Fibroblast of the aortic adventitia (primary cell): ENCODE measurements at places on chromosomes 4 and X.
A peak's percentile ranks its signal among the peaks of the same experiment; 100 is the strongest.

GRCh38 chr4:168521721-168522120 lies 24.9 kb downstream of the PALLD start:
- no peak for DNase-seq

DNA sequence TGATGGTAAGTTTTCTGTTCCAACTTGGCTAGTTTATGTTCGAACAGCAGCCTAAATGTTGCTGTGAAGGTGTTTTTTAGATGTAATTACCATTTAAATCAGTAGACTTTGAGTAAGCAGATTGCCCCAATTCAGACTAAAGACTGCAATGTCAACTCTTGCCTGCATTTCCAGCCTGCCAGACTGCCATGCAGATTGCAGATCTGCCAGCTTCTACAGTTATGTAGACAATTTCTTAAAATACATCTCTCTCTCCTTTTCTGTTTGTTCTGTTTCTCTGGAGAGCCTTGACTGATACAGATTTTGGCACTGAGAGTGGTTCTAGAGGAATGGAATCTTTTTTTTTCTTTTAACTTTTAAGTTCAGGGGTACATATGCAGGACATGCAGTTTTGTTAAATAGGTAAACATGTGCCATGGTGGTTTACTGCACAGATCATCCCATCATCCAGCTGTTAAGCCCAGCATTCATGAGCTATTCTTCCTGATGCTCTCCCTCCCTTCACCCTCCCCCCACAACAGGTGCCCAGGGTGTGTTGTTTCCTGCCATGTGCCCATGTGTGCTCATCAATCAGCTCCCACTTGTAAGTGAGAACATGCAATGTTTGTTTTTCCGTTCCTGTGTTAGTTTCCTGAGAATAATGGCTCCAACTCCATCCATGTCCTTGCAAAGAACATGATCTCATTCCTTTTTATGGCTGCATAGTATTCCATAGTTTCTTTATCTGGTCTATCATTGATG lies 227.8 kb downstream of the CPE start:
- no peak for DNase-seq

- DNase-seq: no peak
These were observed 35.8 kb downstream of the APLN start for GRCh38 chrX:129618997-129619396.

GRCh38 chr4:1167244-1167949 lies 5.0 kb downstream of the SPON2 start:
- DNase-seq: peak; percentile 69

DNA sequence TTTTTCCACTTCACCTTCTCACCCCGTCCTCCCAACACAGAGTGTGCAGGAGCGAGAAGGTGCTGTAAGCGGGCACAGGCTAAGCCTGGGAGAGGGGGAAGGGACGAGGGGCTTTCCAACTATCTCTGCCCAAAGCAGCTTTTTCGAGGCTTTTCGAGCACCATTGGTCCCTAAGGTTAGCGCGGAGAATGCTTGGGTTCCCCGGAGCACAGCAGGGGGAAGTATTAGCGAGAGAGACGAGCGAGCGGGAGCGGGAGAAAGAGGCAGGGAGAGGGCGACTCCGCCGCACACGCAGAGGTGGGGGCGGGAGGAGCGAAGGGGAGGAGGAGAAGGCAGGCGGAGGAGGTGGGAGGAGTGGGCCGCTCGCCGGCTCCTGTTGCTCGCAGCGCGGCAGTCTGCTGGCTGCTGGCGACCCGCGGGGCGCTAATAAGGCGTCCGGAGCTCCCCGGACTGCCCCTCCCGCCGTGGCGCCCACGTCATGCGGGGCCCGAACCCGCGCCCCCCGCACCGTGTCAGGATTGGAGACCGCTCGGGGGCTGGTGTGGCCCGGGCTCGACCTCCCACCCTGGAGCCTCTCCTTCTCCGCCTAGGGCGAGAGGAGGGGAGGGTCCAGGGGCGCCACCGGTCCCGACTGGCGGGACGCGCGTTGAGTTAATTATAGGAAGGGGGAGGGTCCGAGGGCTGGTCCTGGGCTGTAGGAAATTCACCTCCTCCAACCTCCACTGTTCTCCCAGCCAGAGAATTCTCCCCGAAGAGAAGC lies at the start of gene ADAMTS3:
ADAMTS3 (minus strand) TSS at position 263 of the 760 bp plus-strand sequence. CDS start 459 bp downstream, outside the sequence.
- peak; percentile 40 for DNase-seq

DNA sequence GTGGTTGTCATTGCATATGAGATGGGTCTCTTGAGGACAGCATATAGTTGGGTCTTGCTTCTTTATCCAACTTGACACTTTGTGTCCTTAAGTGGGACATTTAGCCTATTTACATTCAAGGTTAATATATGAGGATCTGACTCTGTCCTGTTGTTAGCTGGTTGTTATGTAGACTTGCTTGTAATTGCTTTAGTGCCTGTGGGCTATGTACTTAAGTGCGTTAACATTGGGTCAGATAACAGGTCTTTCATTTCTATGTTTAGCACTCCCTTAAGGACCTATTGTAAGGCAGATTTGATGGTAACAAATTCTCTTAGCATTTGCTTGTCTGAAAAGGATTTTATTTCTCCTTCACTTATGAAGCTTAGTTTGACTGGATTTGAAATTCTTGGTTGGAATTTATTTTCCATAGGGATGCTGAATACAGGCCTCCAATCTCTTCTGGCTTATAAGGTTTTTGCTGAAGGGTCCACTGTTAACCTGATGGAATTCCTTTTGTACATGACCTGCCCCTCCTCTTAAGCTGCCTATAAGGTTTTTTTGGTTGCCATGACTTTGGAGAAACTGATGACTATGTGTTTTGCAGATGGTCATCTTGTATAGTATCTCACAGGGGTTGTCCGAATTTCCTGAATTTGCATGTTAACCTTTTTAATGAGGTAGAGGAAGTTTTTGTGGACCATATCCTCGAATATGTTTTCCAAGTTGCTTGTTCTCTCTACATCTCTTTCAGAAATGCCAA lies 162.0 kb downstream of the NKX6-1 start:
- no peak for DNase-seq

GRCh38 chr4:103756741-103757140 lies 37.0 kb upstream of the TACR3 start:
- no peak for DNase-seq

- DNase-seq: no peak
These were observed 28.3 kb upstream of the WDR19 start for GRCh38 chr4:39154009-39154408.

DNA sequence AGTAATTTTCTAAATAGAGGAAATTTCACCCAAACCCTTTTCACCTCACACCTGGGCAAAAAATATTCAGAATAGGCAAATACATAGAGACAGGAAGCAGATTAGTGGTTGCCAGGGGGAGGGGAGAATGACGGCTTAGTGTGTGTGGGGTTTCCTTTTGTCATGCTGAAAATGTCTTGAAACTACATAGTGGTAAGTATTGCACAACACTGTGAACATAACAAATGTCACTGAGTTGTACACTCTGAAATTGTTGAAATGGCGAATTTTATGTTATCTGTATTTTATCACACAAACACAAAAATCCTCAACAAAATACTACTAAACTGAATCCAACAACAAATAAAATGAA lies 60.7 kb upstream of the PLAC1 start:
- DNase-seq: no peak

GRCh38 chr4:185709802-185710486 lies 102.0 kb downstream of the SORBS2 start:
- DNase-seq: no peak

DNA sequence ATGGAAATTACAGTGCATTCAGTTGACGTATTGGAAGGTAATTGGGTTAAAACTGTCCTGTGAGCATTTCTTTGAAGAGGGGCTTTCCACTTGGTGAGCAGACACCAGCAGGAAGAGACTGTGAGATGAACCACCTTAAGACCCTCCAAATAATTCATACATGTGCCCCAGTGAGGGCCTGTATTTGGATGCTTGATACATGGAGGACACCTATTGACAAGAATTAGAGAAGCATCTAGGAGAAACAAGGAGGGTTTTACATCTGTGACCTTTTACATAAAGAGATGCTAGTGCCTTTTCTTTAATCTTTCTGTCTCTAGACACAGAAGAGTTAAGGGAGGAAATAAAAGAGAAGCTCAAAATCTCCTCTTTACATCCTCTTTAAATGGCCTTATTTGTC lies 1115.3 kb upstream of the IGFBP7 start:
- DNase-seq: no peak

GRCh38 chrX:13587786-13588477 lies 18.5 kb downstream of the EGFL6 start:
- DNase-seq: no peak

DNA sequence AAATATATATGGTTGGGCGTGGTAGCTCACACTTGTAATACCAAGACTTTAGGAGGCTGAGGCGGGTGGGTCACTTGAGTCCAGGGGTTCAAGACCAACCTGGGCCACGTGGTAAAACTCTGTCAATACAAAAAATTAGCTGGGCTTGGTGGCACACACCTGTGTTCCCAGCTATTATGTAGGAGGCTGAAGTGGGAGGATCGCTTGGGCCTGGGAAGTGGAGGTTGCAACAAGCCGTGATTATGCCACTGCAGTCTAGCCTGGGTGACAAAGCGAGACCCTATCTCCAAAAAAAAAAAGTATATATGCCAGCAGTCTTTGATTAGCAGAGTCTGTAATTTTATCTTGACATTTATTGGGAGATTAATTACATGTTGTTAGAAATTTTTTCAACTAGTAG lies 8.7 kb downstream of the EIF2S3 start:
- DNase-seq: no peak

DNA sequence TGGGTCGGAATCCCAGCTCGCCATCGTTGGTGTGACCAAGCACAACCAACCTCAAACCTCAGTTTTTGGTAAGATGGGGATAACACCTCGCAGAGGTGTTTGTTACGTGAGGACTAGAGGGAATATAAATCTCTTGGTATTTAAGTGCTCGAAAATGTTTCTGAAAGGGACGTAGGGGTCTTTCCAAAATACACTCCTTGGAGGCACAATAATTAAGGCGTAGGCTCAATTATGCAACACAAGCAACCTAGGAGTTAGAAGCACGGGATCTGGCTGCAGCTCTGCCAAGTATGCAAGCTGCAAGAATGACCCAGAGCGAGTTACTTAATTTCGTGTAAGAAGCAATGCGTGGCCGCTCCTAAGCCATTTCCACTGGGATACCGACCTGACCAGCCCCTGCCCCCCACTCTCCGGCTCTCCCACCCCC lies 552 bp downstream of the ADH5 start:
- DNase-seq: peak; percentile 95

DNA sequence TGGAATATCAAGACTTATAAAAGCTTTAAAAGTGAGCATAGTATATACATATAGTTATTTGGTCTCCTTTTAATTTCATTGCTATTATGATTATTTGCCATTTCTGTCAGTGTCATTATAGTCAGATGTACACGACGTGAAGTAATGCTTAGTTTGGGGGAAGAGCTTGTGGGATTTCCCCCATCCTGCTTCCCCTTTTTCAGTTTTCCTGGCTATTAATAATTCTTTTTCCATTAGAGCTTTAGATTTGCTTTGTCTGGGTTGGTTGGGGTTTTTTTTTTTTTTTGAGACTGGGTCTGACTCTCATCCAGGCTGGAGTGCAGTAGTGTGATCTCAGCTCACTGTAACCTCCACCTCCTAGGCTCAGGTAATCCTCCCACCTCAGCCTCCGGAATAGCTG lies 5.4 kb downstream of the ABCE1 start:
- DNase-seq: no peak

DNA sequence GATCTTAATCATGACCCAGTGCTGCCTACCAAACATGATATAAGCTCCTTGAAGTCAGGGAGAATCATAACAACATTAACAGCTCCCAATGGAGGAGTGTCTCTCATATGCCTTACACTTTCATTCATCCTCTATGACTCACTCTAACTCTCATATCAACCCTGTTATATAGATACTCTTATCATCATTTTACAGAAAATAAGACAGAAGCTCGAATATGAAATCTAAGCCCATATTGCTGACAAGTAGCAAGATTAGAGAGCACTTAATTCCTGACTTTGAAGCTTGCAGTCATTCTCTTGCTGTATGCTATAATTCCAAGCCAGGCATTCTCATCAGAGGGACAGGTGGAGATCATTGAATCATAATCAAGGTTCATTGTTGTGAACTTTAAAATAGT lies 476.7 kb upstream of the ATOH1 start:
- no peak for DNase-seq

DNA sequence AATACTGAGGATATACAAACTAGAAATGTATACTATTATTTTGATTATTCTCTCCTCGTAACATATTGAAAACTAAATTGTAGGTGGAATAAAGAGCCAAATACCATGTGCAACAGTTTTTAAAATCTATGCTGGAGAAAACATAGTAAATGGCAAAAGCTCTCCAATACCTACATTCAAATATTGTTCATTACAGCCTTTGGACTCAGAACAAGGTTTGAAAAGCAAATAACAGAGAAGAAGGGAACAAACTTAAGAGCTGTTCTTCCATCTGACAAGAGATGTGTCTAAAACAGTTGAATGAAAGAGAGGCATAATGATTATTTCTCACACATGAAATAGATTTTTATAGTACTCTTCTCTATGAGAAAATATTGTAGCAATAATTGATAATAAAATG lies 25.0 kb upstream of the UGT2B7 start:
- DNase-seq: no peak

DNA sequence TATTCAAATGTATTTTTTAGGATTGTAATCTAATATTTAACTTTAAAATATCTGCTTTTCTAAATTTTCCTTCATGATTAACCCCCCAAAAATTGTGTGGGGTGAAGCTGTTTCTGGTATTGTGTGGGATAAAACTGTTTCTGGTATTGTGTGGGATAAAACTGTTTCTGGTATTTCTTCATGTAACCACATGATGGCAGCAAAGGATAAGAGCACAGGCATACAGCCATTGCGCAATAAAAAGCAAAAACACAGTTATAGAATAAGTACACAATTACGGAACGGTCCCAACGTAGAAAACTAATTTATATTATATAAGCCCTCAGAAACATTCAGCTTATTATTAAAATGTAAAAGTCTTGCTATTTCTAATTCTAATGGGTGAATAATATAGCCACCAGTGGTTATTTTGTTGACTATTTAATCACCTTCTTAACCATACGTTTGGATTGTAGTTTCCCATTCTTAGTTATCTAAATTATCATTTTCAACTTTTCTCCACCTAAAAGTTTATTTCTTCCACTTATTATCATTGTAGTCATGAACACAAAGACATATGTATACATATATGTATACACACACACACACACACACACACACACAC lies 333.9 kb upstream of the FSTL5 start:
- peak; percentile 61 for DNase-seq

DNA sequence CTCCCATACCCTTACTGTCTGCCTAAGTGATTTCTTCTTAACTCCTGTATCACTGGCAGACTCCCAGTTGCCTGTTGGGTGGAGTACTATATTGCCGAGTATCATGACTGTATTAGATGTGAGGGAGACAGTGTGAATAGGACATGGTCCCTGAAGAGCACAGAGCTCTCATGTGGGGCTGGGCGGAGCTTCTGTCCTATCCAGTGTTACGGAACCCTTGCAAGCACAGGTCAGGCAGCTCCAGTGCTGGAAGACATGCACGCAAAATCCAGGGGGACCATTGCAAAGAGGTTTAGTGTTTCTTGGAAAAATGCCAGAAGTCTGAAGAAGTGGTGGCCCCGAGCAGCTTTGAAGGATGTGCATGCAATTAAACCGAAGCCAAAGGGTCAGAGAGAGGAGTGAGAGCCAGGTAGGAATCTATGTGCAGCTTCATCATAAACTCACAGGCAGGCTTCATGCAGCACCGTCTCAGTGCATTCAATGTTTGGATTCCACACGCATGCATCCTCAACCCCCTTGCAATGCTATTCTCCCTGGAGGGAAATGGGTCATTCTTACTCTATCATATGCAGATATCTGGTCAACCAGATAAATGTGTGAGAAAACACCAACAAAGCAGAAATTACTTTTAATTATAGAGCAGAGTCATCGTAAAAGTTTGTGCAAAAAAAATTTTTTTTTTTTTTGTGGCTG lies 49.7 kb upstream of the DHRSX start:
- DNase-seq: no peak

GRCh38 chr4:4859325-4859798 lies at the start of gene MSX1:
Gene MSX1 (plus strand): TSS chr4:4859665. CDS start chr4:4859900, 235 bp downstream.
- DNase-seq: peak; percentile 83
